Stimulated activated CD4-positive, alpha-beta T cell treated with anti-CD3 and anti-CD28 coated beads, TNF-alpha, amount 100 ng/mL, for 24 hours (primary cell): ENCODE measurements at places on chromosomes 5 and 9.

DNA sequence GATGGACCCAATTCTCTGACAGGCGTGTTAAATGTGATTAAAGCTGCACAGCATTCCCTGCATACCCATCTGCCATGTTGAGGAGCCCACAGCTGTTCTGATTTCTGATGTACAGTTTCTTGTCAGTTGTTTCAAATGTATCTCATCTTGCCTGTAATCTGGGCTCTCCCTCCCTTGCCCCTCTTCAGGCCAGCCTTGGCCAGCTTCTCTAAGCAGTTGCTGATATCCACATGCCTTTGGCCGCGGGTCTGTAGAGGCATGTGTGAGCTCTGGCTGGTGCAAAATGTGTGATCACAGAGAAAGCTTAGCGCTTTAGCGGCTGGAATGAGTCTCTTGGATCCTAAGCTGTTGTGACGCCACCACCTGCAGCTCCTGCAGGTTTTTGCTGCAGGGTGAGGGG, 332.0 kb downstream of the MLLT3 start:
- no peak for DNase-seq

- no peak for DNase-seq
These were observed 408.4 kb downstream of the ZNF608 start for GRCh38 chr5:124337996-124338395.

- DNase-seq = no peak
These were observed 51.3 kb upstream of the SLC30A5 start for GRCh38 chr5:69042500-69042899.

DNA sequence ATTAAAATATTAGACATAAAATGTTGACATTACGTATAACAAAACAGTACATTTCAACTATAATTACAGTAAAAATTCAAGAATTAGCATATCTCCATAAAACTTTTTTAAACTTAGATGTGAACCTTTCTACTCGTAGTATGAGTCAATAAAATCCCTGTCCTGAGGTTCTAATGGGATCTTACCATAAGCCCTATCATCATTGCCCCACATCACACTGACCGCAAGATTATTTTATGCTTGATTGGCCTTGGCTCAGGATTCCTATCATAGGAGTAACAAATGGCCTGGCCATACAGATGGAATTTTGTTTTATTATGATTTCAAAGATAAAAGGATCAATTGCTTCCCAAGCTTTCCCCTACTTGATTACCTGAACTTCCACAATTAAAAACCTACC, 238.3 kb downstream of the MEF2C start:
- no peak for DNase-seq

DNA sequence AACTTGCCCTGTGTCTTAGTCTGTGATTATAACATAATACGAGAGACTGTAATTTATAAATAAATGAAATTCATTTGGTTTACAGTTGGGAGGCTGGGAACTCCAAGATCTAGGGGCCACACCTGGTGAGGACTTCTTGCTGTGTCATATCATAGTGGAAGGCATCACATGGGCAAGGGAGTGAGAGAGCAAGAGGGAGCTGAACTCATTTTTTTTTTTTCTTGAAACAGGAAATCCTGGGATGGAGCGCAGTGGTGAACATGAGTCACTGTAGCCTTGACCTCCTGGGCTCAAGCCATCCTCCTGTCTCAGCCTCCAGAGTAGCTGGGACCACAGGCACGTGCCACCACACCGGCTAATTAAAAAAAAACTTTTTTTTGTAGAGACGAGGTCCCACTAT, 7.2 kb downstream of the MLANA start:
- no peak for DNase-seq

GRCh38 chr9:108543251-108543778, 312.5 kb downstream of the ACTL7B start:
- DNase-seq = no peak

DNA sequence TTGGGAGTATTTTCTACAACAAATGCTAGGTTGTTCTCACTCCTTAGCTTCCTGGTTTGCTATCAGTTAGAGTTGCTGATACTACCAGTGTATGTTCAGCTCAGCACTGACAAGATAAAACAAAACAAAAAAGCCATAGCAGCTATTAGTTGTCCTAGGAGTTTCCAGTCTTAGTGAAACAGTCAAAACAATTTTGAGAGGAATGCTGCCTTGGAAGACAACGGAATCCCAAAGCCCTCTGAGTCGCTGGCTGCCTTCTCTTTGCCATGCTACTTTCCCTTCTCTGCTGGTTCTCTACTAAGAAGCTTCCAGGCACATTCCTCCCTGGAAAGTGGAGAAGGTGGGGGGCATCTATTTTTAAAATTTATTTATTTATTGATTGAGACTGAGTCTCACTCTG, 5.4 kb upstream of the CREBRF start:
- DNase-seq = no peak

DNA sequence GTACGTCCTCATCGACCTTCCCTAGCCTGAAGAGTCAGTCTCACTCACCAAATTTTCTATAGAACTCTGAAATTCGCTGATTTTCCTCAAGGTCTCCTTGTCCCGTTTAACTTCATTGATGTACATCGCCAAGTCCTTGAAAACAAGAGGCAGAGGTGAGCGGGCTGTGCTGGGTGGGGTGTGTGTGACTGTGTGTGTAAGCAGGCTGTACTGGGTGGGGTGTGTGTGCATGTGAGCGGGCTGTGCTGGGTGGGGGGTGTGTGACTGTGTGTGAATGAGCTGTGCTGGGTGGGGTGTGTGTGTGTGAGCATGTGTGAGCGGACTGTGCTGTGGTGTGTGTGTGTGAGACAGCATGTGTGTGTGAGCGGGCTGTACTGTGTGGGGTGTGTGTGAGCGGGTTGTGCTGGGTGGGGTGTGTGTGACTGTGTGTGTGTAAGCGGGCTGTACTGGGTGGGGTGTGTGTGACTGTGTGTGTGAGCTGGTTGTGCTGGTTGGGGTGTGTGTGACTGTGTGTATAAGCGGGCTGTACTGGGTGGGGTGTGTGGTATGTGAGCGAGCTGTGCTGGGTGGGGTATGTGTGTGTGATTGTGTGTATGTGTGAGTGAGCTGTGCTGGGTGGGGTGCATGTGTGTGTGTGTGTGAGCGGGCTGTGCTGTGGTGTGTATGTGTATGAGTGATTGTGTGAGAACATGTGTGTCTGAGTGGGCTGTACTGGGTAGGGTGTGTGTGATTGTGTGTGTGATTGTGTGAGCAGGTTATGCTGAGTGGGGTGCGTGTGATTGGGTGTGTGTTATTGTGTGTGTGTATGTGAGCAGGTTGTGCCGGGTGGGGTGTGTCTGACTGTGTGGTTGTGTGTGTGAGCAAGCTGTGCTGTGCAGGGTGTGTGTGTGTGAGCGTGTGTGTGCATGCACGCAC, 53.8 kb upstream of the SARDH start:
- no peak for DNase-seq

GRCh38 chr9:31916591-31917241, 467.7 kb upstream of the ACO1 start:
- DNase-seq = no peak

DNA sequence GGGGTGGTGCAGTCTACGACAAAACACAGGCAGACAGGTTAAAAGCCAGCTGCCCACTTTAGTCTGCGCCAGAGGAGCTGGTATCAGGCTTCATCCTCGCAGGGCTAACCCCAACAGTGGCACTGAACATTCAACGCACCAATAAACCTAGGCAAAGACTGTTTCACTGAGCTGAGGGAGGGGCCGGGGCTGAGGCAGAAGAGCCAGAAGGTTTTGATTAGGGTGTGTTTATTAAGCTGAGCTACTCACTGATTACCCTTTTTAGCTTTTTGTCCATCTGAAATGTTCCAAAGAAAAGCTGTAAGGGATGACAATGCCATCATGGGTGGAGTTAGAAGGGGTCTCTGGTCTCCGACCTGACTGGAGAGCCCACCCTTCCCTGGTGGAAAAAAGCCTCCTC, 1.4 kb downstream of the ZMYND19 start:
- DNase-seq = no peak

DNA sequence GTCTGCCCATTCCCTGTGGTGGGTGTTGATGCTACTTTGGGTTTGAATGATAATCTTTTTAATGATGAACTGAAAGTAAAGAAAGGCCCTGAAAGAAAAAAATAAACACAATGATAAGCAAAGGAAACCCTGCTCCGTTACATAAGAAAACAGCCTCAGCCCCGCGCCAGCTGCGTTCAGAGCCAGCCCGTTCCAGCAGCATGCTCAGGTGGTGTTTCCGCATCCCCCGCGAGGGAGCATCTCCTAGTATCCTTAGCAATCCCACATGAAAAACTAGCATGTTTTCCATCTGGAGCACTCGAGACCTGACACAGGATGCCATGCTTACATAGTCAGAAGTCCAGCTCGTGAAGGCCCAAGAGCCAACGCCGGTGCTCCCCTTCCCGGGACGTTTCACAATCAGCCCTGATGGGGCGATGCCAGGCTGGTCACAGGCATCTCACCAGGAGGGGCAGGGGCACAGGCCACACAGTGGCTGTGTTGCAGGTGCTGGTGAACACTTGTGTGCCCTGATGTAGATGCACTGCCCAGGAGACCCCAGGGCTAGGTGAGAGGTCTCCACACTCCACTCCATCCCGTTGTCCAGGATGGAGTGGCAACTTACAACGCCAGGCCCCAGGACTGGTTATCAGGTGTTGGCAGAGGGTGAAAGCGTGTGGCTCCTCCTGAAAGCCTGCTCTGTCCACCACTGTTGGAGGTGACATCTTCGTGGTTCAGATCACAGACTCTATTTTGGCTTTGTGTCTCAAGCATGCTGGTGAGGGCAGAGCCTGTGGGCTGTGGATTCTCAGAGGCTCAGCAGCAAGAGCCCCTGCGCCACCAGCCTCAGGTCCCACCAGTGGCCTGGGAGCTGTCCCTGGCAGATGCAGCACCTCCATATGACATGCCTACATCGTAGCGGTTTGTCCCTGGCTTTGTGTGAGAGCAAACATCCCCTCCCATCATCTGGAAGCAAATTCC, 246.8 kb upstream of the IRX1 start:
- no peak for DNase-seq

DNA sequence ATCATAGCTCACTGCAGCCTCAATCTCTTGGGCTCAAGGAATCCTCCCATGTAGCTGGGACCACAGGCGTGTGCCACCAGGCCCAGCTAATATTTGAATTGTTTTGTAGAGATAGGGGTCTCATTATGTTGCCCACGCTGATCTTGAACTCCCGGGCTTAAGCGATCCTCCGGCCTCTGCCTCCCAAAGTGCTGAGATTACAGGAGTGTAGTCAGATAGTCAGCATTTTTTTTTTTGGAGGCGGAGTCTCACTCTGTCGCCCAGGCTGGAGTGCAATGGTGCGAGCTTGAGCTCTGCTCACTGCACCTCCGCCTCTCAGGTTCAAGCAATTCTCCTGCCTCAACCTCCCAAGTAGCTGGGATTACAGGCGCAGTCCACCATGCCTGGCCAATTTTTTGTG, 1.6 kb upstream of the SAR1B start:
- no peak for DNase-seq

- DNase-seq = no peak
These were observed 2.2 kb upstream of the PCYOX1L start for GRCh38 chr5:149355688-149356087.

GRCh38 chr5:50325237-50325832, 115.8 kb downstream of the EMB start:
- no peak for DNase-seq

- DNase-seq = no peak
These were observed 266.2 kb upstream of the IRX1 start for GRCh38 chr5:3329427-3329826.

DNA sequence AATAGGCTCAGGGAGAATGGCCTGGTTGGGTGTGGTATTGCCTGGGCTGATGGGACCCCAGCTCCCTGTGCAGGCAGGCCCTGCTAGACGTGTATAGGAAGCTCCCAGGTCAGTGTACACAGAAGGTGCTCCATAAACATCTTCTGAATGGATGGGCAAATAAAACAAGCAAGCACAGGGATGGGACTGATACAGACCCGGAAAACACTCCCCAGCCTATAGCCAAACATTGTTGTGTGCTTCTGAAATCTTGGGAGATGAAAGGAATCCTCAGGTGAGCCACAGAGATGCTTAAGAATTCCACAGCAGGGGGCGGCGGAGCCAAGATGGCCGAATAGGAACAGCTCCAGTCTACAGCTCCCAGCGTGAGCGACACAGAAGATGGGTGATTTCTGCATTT, 151.8 kb downstream of the ENTREP1 start:
- DNase-seq = no peak

DNA sequence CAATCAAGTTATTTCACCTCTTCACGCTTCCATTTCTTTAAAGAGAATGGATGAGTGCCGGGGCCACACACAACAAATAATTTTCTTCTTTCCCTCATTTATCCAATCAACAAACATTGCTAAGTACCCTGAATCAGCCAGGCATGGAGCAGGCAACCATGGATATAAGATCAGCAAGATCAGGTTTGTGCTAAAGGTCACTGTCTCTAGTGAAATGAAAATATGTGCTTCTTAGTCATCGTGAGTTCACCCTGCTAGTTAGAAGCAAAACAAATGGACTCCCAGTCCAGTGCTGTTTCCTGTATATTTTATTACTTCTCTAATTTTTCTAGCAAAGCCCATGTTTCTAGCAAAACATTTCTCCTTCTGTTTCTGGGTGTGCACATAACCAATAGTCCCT, 629.2 kb downstream of the BNC2 start:
- DNase-seq = no peak

DNA sequence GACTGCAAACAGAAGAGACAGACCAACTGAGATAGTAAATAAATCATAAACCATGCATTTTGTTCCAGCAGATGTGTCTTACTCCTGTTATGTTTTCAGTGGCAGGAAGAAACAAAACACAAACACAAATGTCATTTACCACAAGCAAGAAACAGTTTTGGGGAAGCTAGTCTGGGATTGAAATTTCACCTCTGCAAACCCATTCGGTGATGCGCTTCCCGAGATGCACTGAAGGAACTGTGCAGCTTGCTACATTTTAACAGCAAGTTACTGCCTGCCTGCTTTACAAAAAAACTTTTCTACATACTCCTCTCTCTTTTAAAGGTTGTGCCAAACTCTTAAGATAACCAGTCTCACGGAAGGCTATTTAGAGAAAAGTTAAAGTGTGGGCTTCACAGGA, 3.2 kb downstream of the MACROH2A1 start:
- DNase-seq = no peak

- no peak for DNase-seq
These were observed 17.9 kb downstream of the ANXA6 start for GRCh38 chr5:151139646-151140045.

DNA sequence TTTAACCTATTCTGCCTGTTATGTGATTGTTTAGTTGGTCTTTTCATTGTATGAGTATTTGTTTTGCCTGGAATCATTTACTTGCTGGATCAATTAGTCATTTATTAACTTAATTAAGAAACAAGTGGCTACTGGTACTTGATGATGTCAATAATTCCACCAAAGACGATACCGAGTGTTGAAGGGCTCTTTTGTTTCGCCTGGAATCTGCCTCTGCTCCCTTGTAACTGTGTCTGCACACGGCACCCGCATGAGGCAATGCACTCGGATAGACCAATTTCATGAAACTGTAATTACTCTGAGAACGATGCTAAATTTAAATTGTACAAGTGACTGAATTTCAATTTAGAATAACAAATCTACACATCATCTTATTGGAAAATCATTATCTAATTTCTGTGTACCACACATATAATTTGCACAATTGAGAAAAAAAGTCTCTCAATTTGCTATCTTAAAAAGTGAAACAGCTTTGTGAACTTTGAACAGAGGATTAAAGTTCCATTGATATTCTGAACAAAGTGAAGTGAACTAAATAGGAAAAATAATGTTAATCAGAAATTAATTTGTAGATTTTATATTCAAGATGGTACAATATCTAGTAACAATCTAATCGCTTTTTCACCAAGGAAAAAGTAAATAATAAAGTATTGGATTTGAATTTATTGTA, 143.2 kb downstream of the CTNND2 start:
- DNase-seq = no peak
